Mucosa of descending colon (tissue), 3 donors: ENCODE measurements at places on chromosomes 5 and 9. TPM values are rescaled to one million over a fixed set of nuclear protein-coding genes. Genes with fewer than 3 reads are reported as not detected.

DNA sequence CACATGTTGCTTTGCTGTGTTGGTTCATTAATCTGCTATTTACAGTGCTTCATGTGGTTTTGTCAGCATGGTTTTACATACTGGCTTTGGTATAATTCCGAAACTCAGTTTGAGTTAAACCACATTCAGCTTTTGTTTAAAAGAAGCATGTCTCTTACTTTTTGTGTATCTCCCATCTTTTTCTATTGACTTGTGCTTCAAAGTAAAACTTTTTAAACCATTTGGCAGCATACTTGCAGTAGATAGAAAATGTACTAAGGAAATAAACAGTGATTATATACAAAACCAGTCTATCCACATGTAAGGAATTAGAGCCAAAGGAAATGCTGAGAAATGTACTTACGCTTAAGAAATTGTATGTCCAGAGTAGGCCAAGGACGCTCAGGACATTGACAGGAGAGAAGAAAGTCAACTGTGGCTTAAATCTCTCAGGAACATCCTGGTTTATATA lies 286.9 kb downstream of the ARHGEF28 start:
- no peak for DNase-seq

DNA sequence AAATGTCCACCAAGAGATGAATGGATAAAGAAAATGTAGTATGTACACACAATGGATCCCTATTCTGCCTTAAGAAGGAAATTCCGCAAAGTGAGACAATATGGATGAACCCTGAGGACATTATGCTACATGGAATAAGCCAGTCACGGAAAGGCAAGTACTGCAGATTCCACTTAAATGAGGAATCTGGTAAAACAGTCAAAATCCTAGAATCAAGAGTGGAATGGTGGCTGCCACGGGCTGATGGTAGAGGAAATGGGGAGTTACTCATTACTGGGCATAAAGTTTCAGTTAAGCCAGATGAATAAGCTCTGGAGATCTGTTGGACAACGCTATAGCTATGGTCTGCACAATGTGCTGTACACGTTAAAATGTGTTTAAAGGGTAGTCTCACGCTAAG lies 47.2 kb downstream of the STK10 start:
- DNase-seq: no peak

- no peak for DNase-seq
Observed at GRCh38 chr5:77003246-77003645, 27.0 kb upstream of the AGGF1 start.

GRCh38 chr5:75716715-75717081 lies 539 bp downstream of the POC5 start:
- peak; percentile 26 for DNase-seq

- no peak for DNase-seq
Observed at GRCh38 chr9:73200694-73201452, 49.2 kb downstream of the ANXA1 start.

GRCh38 chr9:34230556-34230955 lies 51.7 kb downstream of the UBAP1 start:
- no peak for DNase-seq

DNA sequence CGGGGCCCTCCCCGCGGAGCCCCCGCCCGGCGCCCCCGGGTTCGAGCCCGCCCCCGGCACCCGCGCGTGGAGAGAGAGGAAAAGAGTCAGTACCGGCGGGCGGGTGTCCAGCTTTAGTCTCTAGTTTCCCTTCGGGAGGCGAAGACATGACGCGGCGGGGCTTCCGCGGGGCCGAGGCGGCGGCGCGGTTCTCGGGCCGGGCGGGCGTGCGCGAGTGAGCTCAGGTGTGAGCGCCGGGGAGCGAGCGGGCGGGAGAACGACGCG lies 181 bp downstream of the DAP start:
- DNase-seq: no peak

GRCh38 chr5:50667653-50668595 lies 1.5 kb downstream of the PARP8 start:
- DNase-seq: peak; percentile 59

GRCh38 chr5:115084246-115084793 lies 85.4 kb downstream of the TRIM36 start:
- no peak for DNase-seq

- DNase-seq: no peak
Observed at GRCh38 chr5:17655921-17656320, 21.7 kb downstream of the TAF11L14 start.

- DNase-seq: no peak
Observed at GRCh38 chr5:80215523-80215922, 40.3 kb downstream of the SERINC5 start.

DNA sequence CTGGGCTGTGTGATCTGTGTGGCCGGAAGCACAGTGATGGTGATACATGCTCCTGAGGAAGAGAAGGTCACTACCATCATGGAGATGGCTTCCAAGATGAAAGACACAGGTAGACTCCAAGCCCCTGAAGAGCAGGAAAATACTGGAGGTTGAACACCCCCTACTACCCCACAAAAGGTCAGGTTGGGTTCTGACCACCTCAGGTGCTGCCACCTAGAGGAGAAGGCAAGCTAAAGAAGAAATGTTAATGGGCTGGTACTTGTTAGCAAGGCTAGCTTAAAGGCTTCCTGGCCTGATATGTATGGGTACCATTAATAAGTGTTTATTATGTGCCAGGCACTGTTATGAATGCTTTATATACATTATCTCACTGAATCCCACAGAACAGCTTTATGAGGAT lies 11.7 kb downstream of the NIPAL4 start:
- no peak for DNase-seq

DNA sequence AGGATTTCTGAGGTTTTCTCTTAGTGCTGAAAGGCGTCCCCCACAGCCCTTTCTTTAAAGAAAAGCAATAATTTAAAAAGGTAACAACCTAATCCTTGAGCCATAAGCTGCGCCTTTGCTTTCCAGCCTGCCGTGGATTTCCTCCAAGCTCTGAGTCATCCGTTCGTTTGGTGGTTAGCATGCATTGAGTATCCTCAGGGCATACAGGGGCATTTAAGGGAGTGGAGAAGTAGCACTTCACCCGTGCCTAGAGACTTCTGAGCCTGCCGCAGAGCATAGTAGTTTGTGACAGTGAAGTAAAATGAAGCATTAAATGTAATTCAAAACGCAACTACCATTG lies 892 bp upstream of the TNC start:
- DNase-seq: peak; percentile 40

DNA sequence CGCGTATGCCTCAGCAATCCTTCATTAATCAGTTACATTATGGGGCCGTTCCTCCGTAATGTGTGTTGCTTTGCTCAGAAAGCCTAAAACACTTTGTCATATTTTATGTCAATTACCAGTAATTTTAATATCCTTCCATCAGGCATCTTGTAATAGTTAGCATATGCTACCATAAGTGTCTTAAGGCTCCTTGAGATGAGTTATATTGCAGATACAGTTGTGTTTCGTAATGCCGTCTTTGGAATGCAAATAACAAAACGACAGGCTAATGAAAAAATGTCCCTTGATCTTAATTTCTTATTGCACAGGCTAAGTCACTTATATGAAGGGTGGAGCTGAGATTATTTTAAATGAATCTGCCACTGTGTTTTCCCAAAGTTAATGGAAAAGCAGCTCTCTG lies 50.5 kb downstream of the TBCA start:
- DNase-seq: no peak

DNA sequence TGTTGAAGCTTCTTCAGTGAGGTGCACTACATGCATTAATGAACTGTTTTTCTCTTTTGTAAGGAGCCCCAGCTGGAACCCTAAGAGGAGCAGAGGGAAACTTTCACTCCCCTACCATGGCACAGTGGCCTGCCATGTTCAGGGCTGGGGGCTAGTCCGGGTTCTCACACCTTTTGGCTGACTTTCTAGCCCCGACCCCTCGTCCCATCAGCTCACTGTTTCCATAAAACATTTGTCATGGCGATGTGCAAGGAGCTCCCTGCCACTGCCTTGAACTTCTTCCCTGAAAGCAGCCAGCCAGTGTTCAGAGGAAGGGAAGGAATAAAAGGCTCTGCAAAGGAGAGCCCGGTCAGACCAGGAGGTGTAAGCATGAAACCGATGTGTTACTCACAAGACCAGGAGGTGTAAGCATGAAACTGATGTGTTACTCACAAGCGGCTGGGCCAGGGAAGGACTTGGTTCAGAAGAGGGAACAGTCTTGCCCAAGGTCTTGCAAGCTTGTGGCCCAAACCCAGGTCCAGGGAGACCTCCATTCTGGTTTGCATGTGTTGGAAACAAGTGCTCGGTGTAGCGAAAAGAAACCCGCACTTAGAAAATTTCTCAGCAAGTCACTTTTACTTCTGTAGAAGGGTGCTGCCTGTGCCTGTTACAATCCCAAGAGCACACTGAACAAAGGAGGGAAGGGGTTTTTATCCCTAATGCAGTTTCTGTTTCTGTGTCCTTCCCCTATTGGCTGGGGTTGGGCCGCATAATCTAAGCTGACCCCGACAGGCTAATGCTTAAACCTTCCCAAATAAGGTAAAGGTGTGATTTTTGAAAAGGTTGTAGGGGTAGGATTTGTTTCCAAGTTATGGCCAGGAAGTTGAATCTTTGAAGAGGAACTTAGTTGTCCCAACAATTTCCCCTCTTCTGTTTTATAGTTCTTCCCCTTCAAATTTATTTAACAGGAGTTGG lies 3.4 kb upstream of the ABO start:
- no peak for DNase-seq

DNA sequence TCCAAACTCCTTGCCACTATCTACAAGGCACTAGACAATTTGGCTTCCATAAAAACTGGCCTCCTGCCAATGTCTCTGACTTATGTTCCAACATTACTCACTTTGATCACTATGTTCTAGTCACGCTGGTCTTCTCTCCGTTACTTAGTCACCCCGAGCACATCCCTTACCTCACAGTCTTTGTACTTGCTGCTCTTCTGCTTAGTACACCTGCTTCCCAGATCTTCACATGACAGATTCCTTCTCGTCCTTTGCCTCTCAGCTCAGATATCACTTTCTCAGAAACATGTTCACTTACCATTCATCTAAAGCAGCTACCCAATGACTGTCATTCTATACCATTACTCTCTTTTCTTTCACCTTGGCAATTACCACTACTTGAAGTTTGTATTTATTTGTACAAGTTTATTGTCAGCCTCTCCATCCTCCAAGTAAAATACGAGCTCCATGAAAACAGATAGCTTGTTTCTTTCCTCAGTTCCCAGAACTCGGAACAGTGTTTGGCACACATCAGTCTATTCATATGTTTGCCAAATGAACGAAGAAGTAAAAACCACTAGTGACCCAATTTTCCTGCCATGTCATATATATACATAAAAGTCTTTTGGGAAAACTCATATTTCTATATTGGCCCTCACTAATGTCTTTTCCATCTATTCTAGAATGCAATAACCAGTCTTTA lies 5.9 kb upstream of the SLC22A5 start:
- DNase-seq: peak; percentile 57

DNA sequence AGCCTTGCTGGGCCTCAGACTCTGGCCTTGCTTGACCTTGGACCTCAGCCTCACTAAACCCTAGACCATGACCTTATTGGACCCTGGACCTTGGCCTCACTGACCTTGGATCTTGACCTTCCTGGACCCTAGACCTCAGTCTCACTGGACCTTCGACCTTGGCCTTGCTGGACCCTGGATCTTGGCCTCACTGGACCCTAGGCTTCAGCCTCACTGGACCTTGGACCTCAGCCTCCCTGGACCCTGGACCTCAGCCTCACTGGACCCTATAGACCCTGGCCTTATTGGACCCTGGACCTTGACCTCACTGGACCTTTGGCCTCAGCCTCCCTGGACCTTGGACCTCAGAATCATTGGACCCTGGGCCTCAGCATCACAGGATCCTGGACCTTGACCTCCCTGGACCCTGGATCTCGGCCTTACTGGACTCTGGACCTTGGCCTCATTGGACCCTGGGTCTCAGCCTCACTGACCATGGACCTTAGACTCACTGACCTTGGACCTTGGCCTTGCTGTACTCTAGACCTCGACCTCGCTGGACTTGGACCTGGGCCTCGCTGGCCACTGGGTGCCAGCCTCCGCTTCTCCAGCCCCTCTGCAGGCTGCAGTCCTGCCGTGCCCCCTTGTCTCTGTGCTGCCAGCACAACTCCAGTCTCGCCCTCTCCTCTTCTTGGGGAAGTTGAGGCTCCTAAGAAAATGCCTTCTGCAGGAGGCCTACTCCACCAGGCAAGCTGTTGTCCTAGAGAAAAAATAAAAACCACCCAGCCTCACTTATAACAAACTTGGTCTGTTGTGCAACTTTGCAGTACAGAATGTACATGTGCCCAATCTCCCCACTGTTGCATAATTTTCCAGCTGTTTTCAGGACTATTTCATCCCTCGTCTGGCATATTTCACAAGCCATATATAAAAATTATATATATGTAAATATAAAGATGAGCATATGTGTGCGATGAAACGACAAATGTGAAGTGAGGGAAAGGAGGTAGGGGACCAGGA lies 11.0 kb upstream of the ADAMTS2 start:
- peak; percentile 7 for DNase-seq

- no peak for DNase-seq
Observed at GRCh38 chr5:22051881-22052280, 801.3 kb downstream of the CDH12 start.

- no peak for DNase-seq
Observed at GRCh38 chr9:137432687-137433348, 8.3 kb downstream of the ENTPD8 start.

DNA sequence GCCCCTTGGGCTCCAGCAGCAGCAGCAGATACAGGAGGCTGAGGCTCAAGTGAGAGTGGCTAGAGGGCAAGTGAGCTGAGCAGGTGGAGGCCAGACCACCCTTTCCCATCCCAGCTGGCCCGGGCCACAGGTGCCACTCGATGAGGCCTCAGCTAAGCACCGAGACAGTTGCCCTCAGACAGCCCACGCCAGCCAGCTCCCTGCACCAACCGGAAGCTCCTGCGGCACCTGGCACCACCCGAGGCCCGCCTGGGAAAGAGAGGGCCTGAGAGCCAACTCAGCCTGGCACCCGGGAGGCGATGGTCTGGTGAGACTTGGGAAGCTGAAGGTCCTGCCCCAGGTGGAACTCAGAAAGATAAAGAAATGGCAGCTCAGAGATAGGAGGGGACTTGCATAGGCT lies 28.3 kb upstream of the TTLL11 start:
- no peak for DNase-seq

- DNase-seq: no peak
Observed at GRCh38 chr9:106619211-106619610, 243.8 kb upstream of the ZNF462 start.

DNA sequence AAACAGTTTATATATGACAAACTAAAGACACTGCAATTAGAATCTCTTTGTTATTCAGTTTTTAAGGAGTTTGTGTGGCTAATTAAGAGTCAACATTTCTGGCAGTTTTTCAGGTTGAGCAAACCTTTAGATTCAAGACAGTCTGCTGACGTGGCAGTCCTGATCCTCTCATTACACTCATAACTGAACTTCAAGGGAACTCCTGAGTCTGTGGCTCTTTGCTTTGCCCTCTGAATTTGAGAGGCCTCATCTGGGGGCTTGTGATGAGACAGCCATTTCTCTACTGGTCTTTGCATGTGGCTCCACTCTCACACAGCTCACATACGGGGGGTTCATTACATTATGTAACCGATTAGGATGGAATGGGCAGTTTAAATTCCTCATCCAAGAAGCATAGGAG lies 182.9 kb upstream of the MEF2C start:
- DNase-seq: no peak

- no peak for DNase-seq
Observed at GRCh38 chr5:127492854-127493738, 24.3 kb upstream of the PRRC1 start.

GRCh38 chr5:1831677-1832313 lies 30.6 kb downstream of the NDUFS6 start:
- DNase-seq: no peak

RAPGEF1 gene
- 84.2 TPM for total RNA-seq

CER1 gene
- not detected for total RNA-seq

TOR2A gene
- 19.7 TPM for total RNA-seq

SV2C gene
- total RNA-seq: 1.2 TPM

ZBTB6 gene
- 8.0 TPM for total RNA-seq

SLC25A2 gene
- total RNA-seq: 1.5 TPM

ANGPTL2 gene
- total RNA-seq: 4.1 TPM

C5orf46 gene
- not detected for total RNA-seq

TPM2 gene
- 45.3 TPM for total RNA-seq
